Forelimb muscle (tissue), 1 donor: ENCODE measurements at places on chromosomes 11 and 22.

DNA sequence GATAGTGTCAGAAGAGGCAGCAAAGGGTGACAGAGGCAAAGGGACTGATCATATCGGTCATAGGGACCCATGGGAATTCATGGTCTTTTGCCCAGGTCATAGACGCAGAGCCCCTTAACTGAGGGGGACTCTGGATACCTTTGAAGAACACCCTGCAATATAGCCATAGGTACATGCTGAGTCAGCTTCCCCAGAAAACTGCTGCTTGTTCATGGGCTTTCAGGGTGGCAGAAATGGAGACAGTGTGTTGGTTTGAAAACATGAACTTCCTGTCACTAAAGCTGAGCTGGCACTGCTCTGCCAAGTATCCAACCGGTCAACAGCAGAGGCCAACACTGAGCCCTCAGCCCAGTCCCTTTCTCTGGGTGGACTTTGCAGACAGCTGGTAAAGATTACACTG, 114.2 kb downstream of the EFCAB6 start:
- no peak for DNase-seq

DNA sequence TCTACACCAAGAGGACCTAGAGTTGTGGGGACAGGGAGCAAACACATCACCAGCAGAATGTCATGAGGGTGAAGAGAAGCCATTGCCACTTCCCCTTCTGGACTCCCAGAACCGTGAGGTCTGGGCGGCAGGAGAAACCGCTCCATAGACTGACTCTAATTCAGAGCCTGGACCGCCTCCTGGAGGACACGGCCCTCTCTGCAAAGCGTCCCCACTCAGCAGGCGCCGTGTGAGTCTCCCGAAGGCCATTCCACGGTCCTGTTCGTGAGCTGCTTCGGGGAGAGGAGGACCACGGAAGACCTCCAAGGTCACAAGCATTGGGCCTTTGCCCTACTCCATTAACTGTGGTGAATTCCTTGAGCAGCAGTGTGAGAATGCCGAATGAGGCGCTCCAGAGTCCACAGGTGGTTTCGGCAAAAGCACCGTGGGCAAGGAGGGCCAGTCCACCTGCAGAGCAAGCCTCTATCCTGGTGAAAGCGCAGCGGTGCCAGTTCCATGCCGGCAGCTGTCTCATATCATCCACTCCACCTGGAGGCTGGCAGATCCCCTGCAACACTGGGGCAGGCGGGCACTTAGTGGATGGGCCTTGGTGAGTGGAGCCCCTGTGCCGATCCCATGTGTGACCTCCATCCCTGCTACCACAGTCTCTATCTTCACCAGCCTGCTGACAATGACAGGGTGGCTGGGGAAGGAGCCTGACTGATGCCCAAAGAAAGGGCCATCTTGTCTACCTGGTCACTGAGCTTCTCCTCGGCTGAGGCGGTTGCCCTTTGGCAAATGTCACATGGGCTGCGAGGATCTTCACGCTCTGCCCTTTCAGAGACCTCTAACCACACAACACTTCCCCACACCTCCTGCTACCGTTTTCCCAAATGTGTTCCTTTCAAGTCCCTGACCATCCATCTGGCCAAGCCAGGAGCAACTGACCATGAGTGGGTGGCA, 7.5 kb downstream of the C11orf21 start:
- no peak for DNase-seq

GRCh38 chr11:407651-408123, 7.1 kb downstream of the SIGIRR start:
- no peak for DNase-seq

GRCh38 chr11:74620531-74620930, 28.1 kb downstream of the POLD3 start:
- no peak for DNase-seq

DNA sequence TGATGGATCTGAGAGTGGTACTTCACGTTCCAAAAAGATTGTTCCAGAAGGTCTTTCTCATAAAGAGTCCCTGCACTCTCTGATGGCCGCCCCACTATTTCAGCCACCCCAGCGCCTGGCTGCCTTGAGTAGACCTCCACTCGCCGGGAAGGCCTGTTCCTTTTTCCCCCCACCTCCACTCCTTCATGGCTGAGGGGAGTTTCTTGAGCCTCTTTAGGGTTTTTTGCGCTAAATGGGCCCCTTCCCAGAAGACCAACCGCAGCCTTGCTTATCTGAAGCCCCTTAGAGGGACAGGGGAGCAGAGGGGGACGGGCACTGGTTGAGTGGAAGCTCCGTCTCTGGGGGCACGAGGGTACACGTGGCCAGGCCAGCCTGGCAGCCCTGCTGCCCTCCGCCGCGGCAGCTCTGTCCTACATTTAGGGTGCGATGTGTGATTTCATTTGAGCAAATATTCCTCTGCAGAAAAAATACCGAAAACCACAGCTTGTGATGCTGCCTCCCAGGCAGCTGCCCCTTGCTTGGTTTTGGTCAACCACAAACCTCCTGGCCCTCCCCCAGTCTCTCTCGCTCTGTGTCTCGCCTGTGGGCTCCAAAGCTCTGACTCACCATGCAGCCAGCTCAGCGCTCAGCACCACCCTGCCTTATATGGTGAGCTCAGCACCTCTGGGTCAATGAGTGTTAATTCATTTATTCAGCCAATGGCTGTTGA, 88.7 kb downstream of the TP53I11 start:
- no peak for DNase-seq

- no peak for DNase-seq
These were observed 8.4 kb downstream of the FAM83F start for GRCh38 chr22:40002935-40003715.

DNA sequence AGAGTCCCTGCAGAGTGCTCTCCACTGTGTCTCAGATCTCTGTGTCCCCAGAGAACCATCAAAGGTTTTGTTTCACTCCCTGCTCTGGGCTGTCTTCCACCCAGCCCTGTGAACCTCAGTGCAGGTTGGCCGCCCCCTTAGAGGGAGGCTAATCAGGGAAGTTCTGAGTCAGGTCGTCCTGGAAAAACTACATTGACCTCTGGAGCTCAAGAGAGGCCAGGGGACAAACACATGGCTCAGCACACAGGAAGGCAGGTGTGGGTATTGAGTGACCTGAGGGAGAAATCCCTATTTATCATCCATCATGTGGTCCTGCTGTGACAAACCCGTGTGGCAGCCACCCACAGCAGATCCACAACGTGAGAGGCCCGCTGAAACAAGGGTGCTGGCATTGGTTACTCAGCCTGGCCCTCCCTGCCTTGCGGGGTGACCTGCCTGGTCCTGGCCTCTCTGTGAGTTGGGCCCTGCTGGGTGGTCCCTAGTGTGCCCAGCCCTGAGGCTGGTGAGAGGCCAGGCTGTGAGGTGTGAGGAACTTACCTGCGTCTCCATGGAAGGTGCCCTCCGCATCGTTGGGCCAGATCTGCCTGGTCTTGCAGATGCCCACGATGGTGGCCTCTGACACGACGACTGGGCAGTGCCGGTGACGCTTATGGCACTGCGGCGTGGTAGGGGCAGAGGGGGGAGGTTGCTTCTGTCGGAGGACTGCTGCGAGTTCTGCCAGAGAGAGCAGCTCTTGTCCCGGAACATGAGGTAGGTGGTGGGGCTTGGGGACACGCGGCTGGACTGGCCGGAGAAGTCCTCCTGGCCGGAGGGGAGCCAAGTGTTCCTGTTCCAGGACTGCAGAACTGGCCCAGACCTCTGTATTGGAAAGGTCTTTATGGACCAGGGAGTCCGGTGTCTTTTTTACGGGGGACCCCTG, 669 bp upstream of the BCR start:
- DNase-seq = no peak

GRCh38 chr11:57364851-57365660, 15.9 kb downstream of the PRG3 start:
- DNase-seq = no peak

DNA sequence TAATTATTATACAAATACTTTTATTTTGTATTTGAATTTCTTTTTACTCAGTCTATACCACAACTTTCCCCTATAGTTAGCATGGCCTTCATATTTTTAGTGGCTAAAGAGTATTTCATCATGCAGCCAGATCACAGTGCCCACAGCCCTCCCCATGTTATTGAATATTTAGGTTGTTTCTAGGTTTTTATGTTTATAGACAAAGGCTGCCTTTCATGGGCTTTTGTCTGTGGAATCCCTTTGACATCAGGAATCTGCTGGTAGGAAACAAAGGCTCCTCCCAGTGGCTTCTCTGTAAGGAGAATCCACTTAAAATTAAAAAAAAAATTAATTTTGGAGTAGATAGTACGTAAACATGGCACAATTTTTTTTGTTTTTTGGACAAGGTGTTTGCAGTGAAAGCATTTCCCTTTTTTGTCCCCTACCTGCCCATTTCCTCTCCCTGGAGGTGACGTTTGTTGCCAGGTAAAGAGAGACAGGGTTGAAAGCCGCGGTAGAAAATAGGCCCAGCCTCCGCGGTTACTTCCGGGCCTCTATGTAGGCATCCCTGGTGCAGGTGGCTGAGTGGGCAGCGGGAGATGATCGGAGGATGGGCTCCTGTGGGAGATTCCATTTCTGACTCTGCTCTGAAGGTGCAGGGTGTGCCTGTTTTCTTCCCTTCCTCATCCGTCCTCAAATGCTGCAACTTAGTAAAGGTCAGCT, 82.2 kb upstream of the OR4B1 start:
- no peak for DNase-seq

- DNase-seq = no peak
These were observed 38.9 kb upstream of the CLMP start for GRCh38 chr11:123233975-123234334.

GRCh38 chr11:74773476-74773875, 24.8 kb downstream of the RNF169 start:
- no peak for DNase-seq

- no peak for DNase-seq
These were observed 12.7 kb upstream of the TREH start for GRCh38 chr11:118691926-118692830.

DNA sequence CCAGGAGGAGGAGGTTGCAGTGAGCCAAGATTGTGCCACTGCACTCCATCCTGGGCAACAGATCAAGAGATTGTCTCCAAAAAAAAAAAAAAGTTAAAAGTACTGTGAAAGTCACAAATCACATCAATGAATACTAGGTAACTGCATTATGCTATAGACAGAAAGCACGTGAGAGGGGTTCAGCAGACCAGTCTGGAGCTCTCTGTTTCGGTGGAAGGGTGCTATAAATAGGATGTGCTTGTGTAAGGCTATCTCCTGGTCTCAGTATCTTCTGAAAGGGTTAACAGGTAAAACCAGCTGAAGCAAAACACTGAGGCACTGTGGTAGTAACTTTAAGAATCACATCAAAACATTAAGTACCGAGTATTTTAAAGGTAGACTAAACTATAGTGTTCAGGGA, 43.4 kb downstream of the EIF4ENIF1 start:
- no peak for DNase-seq

GRCh38 chr11:73404506-73405145, 28.4 kb downstream of the RELT start:
- no peak for DNase-seq

GRCh38 chr11:102064316-102064715, 17.1 kb downstream of the CFAP300 start:
- no peak for DNase-seq

GRCh38 chr22:30221121-30221992, 25.2 kb downstream of the LIF start:
- no peak for DNase-seq

- DNase-seq = no peak
These were observed 110.2 kb downstream of the ANO3 start for GRCh38 chr11:26442131-26442530.

- DNase-seq = no peak
These were observed 51.6 kb downstream of the ST14 start for GRCh38 chr11:130211144-130211543.

GRCh38 chr11:67277231-67277961, 11.1 kb downstream of the GRK2 start:
- no peak for DNase-seq

DNA sequence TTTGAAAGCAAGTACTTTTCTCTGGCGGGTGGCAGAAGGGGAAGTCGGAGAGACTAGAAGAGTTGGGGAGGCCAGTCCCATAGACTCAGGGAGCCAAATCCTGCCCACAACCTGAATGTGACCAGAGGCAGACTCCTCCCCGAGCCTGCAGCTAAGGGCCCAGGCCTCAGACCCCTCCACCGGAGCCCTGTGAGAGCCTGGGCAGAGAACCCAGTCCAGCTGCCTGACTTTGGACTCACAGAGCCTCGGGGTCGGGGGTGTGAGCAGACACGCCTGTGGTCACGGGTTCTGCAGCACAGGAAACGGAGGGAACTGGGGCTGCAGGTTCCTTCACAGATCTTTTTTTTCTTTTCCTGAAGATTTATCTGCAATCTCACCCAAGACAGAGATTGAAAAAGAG, 312.3 kb downstream of the CTTN start:
- no peak for DNase-seq

GRCh38 chr11:115148101-115148500, 356.1 kb downstream of the CADM1 start:
- DNase-seq = no peak

DNA sequence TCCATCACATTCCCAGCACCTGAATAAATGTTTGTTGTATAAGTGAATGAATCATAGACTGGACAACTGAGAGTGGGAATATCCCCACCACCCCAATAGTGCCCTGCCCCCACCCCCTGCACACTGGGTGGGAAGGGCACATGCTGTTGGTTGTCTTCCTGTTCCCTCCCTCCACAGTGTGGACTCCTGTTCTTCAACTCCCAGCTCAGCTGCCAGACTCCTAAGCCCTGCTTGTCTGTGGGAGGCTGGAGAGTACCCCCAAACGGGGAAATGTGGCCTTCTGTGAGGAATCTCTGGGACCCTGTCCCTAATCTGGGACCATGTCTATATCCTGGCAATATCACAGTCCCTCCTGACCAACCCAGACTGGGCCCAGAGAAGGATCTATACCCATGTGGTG, 5.5 kb upstream of the MYOD1 start:
- no peak for DNase-seq

GRCh38 chr11:134581966-134582769, 170.1 kb upstream of the B3GAT1 start:
- DNase-seq = no peak

DNA sequence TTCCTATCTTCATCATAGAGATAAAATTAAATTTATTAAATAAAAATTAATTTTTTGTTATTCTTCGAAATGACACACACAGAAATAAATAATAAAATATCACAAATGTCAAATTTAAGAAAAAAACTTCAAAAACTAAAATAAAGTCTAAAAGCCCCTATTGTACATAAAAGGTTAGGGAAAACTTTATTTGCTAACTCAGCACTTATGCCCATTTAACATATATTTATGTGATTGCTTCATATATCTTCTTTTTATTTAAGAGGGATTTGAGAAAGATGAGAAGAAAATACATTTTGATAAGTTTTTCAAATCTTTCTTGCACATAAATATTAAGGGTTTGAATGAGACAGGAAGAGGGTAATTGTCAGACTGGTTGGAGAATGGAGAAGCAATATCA, 2350.4 kb upstream of the RAG2 start:
- no peak for DNase-seq

DNA sequence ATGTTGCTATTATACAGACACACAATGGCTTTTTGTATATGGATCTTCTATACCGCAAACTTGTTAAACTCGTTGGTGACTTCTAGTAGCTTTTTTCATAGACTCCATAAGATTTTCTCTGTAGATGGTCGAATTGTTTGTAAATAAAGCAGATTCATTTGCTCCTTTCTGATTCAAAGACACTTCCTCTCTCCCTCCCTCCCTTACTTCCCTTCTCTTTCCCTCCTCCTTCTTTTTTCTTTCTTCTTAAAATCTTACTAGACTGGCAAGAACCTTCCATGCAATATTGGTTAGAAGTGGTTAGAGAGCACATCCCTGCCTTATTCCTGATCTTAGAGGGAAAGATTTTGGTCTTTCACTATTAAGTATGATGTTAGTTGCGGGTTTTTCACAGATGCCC, 36.4 kb downstream of the MYEOV start:
- no peak for DNase-seq

- no peak for DNase-seq
These were observed 1.5 kb downstream of the TBC1D10A start for GRCh38 chr22:30325065-30325720.
